CD8-positive, alpha-beta T cell (primary cell): ENCODE measurements at places on chromosomes 4 and X. TPM values are rescaled to one million over a fixed set of nuclear protein-coding genes. Genes with fewer than 3 reads are reported as not detected.

DNA sequence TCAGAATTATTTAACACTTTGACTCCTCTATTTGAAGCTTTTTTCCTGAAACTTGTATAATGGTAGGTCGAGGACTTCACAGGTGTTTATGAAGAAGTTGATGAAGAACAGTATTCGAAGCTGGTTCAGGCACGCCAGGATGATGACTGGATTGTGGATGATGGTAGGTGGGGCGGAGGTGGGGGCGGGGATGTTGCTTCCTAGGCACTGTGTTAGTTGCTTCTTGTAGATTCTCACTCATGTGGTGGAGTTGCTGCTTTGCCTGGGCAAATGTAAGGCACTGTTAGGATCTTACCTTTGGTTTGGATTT is 9.4 kb downstream of the POLA1 start:
- no peak for DNase-seq

GRCh38 chrX:508163-508562 is 121.5 kb upstream of the PPP2R3B start:
- no peak for DNase-seq

DNA sequence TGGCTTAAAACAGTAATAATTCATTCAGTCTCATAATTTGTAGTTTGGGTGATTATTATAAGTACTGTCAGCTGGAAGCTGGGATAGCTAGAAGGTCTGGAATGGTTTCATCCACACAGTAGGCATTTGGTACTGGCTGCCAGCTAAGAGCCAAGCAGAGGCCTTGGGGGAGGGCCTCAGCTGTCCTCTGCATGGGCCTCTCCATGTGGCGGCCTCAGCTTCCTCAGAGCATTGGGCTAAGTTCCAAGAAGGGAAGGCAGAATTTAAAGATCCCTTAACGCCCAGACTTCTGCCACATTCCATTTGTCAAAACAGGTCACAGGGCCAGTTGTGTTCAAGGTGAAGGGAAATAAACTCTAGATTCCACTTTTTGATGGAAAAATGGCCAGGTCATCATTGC is 93.3 kb downstream of the NEUROG2 start:
- no peak for DNase-seq

DNA sequence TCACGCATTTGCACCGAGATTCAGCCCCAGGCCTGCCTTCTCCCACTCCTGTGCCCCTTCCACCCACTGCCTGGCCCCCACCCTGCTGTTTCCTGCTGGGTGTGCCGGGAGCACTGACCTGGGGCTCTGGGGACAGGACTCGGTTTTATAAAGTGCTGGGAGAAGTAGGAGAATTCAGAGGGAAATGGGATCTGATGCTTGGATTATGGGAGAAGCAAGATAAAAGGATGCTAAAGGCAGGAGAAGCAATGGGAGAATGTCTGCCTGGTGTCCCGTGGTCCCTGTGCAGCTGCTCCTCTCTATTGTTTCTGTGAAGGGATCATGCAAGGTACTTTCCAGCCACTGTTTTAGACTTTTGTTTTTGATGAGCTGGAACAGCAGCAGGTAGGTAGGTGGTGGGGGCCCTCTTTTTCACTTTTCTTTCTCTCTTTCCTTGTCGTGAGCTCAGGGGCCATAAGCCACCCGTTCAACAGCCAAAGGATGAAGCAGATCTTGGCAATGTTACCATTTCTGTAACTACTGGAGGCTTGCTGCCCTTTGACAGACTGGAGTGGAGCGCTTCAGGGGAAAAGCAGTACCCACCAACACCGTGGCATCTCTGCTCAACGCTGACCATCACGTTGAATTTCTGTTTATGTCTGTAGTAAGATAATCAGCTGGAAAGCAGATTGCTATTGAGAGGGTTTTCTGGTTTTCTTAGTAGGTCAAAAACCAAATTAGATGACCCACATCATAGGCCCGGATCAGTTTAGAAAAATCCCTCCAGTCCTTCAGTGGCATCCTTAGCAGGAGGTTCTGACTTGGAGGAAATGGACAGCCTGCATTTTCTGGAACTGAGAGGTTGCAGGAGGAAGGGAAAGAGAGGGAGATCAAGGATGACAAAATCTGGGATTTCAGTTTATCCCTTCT is 63.8 kb upstream of the ENPP6 start:
- DNase-seq: no peak

GRCh38 chr4:183328832-183329231 is 6.6 kb upstream of the CLDN24 start:
- DNase-seq: no peak

DNA sequence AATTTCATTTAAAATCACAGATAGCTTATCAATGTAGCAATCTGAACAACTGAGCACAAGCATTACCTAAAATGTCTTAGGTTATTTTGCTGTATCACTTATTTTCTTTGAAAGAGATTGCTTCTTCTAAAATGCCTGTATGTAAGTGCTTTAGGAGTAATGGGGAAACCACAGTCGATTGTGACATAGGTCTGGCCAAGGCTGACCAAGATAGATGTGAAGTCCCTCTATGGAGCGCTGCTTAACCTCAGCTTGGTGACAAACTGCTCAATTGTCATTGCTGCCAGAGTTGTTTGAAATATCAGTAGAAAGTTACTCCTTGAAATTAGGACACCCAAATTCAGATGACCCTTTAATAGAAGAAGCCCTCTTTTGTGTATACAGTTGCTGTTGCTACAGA is 401.9 kb upstream of the NDST4 start:
- DNase-seq: no peak

Gene MGARP
- total RNA-seq: not detected

DNA sequence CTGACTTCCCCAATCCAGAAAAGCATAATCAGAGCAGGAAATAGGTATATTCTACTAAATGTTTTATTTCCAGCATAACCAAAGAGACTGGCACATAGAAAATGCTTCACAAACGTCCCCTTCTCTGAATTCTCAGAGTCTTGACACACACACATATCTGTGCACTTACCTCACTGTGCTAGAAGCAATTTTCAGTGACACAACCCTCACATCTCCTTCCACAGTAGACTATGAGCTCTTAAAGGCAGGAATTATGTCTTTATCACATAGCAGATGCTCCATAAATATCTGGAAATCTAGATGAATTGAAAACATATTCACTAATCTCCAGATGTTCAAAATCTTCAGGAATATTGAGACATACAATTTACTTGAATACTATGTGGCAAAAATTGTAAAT is 5.9 kb downstream of the SOWAHB start:
- no peak for DNase-seq
